Effector CD4-positive, alpha-beta T cell (primary cell): ENCODE measurements at places on chromosomes 11 and 22.

GRCh38 chr11:13487661-13488030 lies 8.2 kb downstream of the PTH start:
- peak; percentile 8 for DNase-seq

DNA sequence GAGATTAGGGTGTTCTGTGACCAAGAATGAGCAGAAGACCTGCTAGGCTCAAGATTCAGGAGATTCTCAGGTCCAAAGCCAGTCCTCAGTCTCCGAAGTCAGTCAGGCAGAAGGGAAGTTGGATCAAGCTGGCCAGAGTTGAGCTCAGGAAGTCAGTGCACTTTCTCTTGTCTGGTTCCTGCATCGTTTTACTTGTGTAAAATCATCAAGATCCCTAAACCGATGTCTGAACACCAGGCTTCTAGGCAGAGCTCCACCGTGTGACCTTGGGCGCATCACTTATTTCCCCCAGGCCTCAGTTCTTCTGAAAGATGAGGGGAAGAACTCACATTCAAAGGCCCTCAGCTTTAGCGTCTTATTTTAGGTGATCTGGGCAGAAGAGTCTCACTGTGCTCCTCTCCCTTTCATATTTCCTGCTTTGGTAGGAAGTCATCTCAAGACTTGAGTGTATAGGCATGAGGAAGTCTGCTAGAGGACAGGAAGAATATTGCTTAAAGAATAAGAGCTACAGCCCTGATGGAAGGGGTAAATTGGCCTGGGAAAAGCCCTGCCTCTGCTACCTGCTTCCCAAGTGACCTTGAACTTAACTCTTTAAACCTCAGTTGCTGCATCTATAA lies 20.2 kb downstream of the NF2 start:
- DNase-seq = no peak

GRCh38 chr22:20933910-20934309 lies 16.7 kb downstream of the CRKL start:
- DNase-seq = no peak

- no peak for DNase-seq
Measured at GRCh38 chr11:31974366-31975136, 116.3 kb upstream of the RCN1 start.

GRCh38 chr22:45918459-45919370 lies 58.2 kb downstream of the WNT7B start:
- no peak for DNase-seq

- no peak for DNase-seq
Measured at GRCh38 chr22:45964372-45964771, 12.6 kb downstream of the WNT7B start.
